ENCODE measurements at places on chromosomes 11 and 22.

DNA sequence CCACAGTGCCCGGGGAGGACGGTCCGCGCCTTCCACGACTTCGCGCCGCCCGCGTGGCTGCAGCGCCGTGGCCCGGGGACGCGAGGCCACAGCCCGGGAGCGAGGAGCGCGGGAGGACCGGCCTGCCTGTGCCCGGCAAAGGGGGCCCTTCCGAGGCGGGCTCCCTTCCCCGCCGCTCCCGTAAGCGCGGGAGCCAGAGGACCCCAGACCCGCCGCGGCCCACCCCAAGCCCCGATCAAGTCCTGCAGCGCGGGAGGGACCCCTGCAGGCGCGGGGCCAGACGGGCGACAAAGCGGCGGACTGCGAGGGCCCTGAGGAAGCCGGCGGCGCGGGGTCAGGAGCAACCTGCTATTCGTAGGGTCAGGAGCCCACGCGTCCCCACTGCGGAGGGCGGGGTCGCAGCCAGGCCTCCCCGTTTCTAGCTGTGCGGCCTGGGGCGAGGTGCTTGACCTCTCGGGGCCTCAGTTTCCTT is 110.3 kb downstream of the WNT7B start:
- no peak for DNase-seq

DNA sequence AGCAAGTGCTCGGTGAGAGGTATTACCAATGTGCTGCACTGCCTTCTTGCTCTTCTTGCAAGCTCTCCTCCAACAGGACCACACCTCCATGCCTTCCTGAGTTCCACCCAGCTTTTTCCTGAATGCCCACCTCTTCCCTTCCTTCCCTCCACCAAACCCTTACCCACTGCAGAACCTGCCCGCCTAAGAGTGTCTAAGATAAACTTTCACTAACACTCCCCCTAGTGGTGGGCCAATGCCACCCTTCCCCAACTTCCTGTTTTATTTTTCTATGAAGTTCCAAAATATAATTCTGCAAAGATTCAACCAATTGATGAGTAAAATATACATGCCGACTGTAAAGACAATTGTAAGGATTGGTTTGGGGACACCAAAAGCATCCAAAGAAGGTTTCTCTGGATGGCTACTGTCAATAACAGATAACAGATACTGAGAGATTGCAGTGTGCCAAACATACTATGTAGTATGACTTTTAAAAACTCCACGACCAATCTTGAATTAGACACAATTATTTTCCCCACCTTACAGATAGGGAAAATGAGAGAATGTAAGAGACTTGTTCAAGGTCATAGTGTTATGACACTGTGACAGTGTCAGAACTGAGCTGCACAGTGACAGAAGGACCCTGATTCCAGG is 38.6 kb upstream of the BMAL1 start:
- peak; percentile 18 for DNase-seq

DNA sequence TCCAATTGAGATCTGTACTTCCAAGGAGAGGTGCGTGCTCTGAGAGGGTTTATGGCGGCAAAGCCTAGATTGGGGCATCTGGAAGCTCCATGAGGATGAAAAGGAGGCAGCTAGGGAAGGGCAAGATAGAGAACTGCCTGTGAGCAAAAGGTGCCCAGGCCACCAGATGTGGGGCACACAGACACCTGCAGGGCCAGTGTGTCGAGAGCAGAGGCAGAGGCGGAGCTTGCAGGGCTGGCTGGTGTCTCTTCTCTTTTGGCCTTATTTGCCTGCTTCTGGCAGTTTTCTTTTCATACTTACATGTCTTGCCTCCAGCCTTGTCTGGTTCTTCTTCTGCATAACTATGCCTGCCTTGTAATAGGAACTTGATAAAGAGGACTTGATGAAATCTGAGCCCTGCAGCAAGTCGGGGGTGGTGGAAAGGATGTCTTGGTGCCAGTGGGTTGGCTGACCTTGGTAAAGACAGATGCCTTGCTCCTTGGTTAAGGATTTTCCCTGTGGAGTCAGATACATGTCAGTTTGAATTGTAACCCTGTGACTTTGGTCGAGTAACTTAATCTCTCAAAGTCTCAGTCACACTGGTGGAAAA is 680.3 kb downstream of the NTM start:
- DNase-seq = peak; percentile 57

- peak; percentile 94 for DNase-seq
Measured at GRCh38 chr11:128715691-128716561, 22.1 kb downstream of the FLI1 start.

- DNase-seq = peak; percentile 71
Measured at GRCh38 chr11:134951305-134951700, 539.3 kb upstream of the B3GAT1 start.

- DNase-seq = no peak
Measured at GRCh38 chr11:46376258-46377050, 5.0 kb upstream of the MDK start.

DNA sequence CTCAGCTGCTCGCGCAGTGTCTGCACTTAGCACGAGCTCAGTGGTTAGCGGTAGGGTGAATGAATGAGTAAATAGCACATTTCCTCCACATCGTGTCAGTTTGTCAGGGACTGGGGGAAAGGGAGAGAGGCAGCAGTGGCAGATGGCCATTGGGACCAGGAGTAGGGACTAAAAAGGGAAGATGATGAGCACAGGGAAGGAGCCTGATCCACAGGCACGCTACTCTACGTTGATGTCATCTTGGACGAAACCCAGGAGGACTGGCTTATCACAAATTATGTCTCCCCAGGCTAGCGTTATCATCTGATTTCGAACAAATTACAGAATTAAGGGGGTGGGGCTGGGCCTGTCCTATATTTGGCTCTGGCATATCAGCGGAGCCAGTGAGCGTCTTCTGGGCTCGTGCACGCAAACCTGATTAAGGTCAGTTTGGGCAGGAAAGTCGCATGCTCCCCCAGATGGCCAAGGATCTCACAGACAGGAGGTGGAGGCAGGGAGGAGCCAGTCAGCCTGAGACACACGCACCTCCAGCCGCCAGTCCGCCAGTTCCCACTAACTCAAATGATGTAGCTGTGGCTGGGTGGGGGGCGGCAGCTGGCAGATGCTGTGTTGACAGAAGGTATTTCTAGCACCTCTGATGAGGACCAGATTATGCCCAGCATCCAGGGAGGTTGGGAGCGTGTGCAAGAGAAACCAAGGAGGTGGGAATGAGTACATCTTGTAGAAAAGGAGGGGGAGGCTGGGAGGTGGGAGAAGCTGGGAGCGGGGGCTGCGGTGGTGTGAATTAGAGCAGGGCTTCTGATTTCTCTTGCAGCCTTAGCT is 97.4 kb upstream of the PRDM11 start:
- no peak for DNase-seq

Measured in astrocyte (in vitro differentiated cells and primary cell).